Spleen (tissue), 13 donors: ENCODE measurements at places on chromosomes 12 and 14. TPM values are rescaled to one million over a fixed set of nuclear protein-coding genes. Genes with fewer than 3 reads are reported as not detected.

SBNO1 gene
- 29.2 TPM for total RNA-seq

ATXN2 gene
- 61.0 TPM for total RNA-seq

SCARB1 gene
- 24.0 TPM for total RNA-seq

MORN3 gene
- 0.17 TPM for total RNA-seq

TAS2R14 gene
- 5.9 TPM for total RNA-seq

ITGB7 gene
- 48.7 TPM for total RNA-seq

OAS1 gene
- 63.7 TPM for total RNA-seq

LRIG3 gene
- total RNA-seq, result 34.2 TPM

SLC39A2 gene
- total RNA-seq, result 0.23 TPM

DNA sequence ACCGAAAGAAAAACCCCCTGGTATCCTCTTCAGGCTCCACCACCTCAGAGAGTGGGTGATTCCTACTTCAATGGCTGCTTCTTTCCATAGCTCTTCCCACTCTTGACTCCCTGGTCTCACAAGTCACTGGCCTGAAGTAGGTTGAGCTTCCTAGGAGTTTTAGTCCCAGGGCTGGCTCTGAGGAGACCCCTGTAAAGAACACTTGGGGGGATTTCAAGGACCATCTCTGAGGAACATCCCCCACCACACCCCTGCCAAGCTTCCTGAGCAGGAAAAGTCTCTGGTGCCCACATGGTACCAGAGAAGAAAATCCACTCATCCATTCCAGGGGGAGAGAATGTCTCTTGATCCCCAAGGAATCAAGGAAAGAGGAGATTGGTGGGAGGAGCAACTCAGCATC lies 25.7 kb downstream of the PHETA1 start:
- no peak for DNase-seq
- no peaks in the 10 kb centered on the region for H3K4me1 ChIP-seq
- no peaks in the 10 kb centered on the region for H3K36me3 ChIP-seq
- no peak overlapping the region for H3K4me3 ChIP-seq
- H3K27me3 ChIP-seq, result no peaks in the 10 kb centered on the region
- no peak overlapping the region for H3K27ac ChIP-seq

DNA sequence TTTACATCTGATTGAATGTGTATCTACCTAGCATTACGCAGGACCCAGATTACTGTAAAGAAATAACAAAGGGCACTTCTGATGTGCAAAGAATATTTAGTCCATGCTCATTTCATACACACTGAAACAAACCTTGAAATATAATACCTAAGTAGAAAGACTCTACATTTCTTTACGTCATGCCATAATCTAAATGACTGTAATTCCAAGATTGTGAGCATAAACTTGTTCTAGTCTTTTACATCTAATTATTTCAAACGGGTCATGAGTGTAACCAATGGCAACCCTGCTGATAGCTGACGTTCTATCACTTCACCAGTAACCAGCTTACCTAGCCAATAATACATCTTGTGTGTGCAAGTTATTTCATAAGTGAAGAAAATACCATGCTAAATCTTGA lies 433.8 kb downstream of the PRKD1 start:
- no peaks in the 10 kb centered on the region for H3K4me1 ChIP-seq
- no peaks in the 10 kb centered on the region for H3K36me3 ChIP-seq
- no peaks in the 10 kb centered on the region for H3K27me3 ChIP-seq
- H3K27ac ChIP-seq, result no peak overlapping the region
- DNase-seq, result no peak
- H3K4me3 ChIP-seq, result no peak overlapping the region

- DNase-seq, result peak; percentile 30
- no peak overlapping the region for H3K4me3 ChIP-seq
- H3K27ac ChIP-seq, result no peak overlapping the region
- H3K36me3 ChIP-seq, result peaks cover 75% of the 10 kb centered on the region
These were observed 8.6 kb downstream of the DDIT3 start for GRCh38 chr12:57511588-57512325.

DNA sequence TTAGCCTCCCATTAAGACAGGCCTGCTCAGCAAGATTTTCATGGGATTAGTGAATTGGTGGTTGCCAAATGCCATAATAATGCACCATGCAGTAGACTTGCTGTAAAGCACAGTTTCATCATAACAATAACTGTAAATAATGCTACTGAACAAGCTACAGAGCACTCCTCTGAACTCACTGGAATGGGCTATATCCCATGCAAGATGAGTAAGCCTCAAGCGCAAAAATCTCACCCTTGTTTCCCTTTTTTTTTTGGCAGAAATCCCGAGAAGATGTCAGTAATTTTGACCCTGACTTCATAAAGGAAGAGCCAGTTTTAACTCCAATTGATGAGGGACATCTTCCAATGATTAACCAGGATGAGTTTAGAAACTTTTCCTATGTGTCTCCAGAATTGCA lies 145.9 kb upstream of the HIF1A start:
- no peak for DNase-seq
- peaks cover 17% of the 10 kb centered on the region for H3K36me3 ChIP-seq
- H3K4me3 ChIP-seq, result no peak overlapping the region

GRCh38 chr14:21095430-21096205 lies 2.8 kb downstream of the ZNF219 start:
- H3K36me3 ChIP-seq, result peaks cover 21% of the 10 kb centered on the region
- peak overlapping the region; percentile 84 for H3K27ac ChIP-seq
- H3K4me3 ChIP-seq, result no peak overlapping the region
- no peaks in the 10 kb centered on the region for H3K27me3 ChIP-seq

DNA sequence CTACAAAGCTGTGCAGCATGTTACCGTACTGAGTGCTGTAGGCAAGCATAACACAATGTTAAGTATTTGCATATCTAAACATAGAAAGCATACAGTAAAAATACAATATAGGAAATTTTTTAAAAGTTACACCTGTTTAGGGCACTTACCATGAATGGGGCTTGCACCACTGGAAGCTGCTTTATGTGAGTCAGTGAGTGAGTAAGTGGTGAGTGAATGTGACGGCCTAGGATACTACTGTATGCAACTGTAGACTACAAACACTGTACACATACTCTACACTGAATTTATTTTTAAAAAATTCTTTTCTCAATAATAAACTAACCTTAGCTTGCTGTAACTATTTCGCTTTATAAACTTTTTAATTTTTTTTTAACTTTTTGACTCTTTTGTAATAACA lies 82.1 kb upstream of the FSCB start:
- H3K4me1 ChIP-seq, result no peaks in the 10 kb centered on the region
- no peak overlapping the region for H3K27ac ChIP-seq
- DNase-seq, result no peak
- H3K4me3 ChIP-seq, result no peak overlapping the region
- H3K36me3 ChIP-seq, result no peaks in the 10 kb centered on the region
- H3K27me3 ChIP-seq, result no peaks in the 10 kb centered on the region

GRCh38 chr14:102491786-102492530 lies 17.6 kb downstream of the ANKRD9 start:
- peak; percentile 50 for DNase-seq
- no peaks in the 10 kb centered on the region for H3K4me1 ChIP-seq
- no peak overlapping the region for H3K4me3 ChIP-seq
- no peak overlapping the region for H3K27ac ChIP-seq
- H3K27me3 ChIP-seq, result no peaks in the 10 kb centered on the region

DNA sequence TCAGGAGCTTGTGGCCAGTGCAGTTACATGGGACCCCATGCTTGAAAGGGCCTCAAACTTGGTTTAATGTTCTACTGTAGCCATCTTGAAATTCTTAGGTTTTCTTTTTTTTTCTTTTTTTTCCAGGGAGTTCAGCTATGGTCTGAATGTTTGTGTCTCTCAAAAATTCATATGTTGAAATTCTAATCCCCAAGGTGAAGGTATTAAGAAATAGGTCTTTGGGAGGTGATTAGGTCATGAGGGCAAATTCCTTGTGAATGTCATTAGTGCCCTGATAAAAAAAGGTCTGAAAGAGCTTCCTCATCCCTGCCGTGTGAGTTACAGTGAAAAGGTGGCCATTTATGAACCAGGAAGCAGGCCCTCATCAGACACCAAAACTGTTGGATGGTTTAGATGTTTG lies 324.1 kb downstream of the C12orf75 start:
- DNase-seq, result no peak
- H3K4me1 ChIP-seq, result no peaks in the 10 kb centered on the region
- H3K4me3 ChIP-seq, result no peak overlapping the region
- no peaks in the 10 kb centered on the region for H3K36me3 ChIP-seq
- H3K27me3 ChIP-seq, result no peaks in the 10 kb centered on the region

DNA sequence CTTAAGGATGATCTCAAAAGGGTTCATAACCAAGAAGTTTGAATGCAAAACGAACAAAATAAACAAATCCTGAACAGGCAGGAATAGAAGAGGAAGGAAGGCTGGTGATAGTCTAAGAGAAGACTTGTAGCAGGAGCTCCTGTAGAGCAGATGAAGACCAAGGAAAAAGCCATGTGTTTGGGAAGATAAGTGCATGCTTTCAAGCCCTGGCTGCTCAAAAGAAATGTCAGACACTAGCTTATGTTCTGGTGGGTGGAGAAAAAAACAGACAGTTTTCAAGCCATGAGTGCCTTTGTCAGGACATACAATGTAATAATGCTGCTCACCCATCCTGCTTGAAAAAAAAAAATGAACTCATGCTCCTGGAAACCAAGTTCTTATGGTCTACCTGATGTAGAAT lies 27.4 kb downstream of the TAOK3 start:
- no peak for DNase-seq
- no peak overlapping the region for H3K27ac ChIP-seq
- H3K4me3 ChIP-seq, result no peak overlapping the region
- H3K27me3 ChIP-seq, result no peaks in the 10 kb centered on the region
- no peaks in the 10 kb centered on the region for H3K36me3 ChIP-seq

DNA sequence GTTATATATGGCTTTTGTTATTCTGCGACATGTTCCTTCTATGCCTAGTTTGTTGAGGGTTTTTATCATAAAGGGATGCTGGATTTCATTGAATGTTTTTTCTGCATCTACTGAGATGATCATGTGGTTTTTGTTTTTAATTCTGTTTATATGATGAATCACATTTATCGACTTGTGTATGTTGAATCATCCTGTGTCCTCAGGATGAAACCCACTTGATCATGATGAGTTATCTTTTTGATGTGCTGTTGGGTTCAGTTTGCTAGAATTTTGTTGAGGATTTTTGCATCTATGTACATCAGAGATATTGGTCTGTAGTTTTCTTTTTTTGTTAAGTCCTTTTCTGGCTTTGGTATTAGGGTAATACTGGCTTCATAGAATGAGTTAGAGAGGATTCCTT lies 291.2 kb downstream of the AKAP6 start:
- H3K27me3 ChIP-seq, result no peaks in the 10 kb centered on the region
- no peaks in the 10 kb centered on the region for H3K4me1 ChIP-seq
- no peaks in the 10 kb centered on the region for H3K36me3 ChIP-seq

DNA sequence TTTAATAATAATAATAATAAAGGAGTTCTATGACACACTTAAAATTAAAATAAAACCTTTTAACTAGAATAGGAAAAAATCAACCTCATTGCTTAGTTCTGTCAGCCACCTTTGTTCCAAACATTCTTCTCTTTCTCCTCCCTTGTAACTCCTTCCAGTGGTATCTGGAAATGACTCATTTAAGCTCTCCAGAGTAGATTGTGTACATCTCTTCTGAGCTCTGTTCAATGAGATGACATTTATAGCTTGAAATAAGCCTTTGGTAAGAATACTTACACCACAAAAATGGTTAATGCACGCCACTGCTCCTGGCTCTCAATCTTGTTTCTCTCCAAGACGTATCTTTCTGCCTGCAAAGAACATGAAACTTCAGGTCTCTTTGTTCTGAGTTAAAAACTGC lies 70.3 kb downstream of the STAB2 start:
- no peaks in the 10 kb centered on the region for H3K4me1 ChIP-seq
- H3K36me3 ChIP-seq, result no peaks in the 10 kb centered on the region
- H3K27ac ChIP-seq, result no peak overlapping the region
- peaks cover 15% of the 10 kb centered on the region for H3K27me3 ChIP-seq

- no peaks in the 10 kb centered on the region for H3K36me3 ChIP-seq
- H3K27me3 ChIP-seq, result no peaks in the 10 kb centered on the region
These were observed 866.7 kb upstream of the TMEM132C start for GRCh38 chr12:127400221-127400620.

DNA sequence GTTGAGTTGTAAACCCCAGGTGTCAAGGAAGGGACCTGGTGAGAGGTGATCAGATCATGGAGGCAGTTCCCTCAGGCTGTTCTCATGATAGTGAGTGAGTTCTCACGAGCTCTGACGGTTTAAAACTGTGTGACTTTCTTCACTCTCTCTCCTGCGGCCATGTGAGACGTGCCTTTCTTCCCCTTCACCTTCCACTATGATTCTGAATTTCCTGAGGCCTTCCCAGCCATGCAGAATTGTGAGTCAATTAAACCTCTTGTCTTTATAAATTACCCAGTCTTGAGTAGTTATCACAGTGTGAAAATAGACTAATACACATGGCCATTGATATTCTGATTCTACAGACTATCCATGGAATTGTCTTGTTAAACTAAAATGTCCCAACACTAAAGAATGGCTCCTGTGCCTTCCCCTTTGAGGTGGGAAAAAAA lies 85.6 kb downstream of the SLC2A13 start:
- H3K27me3 ChIP-seq, result no peaks in the 10 kb centered on the region
- no peak for DNase-seq
- no peaks in the 10 kb centered on the region for H3K36me3 ChIP-seq
- no peaks in the 10 kb centered on the region for H3K4me1 ChIP-seq
- H3K27ac ChIP-seq, result no peak overlapping the region

DNA sequence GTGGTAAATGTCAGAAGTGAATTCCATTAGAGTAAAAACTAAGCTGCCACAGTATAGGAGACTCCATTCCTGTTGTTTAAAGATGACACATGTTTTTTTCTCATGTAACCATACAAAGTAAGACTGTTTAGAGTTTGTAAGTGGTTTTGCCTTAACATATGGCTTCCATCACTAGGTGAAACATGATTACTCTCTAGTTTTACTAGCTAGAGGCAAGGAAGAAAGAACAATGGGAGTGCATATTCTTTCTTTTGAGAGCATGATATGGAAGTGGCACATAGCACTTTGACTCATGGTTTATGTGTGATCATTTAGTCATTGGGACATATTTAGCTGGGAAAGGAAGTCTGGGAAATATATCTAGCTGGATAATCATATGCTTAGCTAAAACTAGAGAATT lies 7.7 kb downstream of the ATF7IP start:
- peaks cover 38% of the 10 kb centered on the region for H3K36me3 ChIP-seq
- no peak overlapping the region for H3K4me3 ChIP-seq
- DNase-seq, result no peak
- peaks cover 45% of the 10 kb centered on the region for H3K4me1 ChIP-seq
- H3K27me3 ChIP-seq, result no peaks in the 10 kb centered on the region
- peak overlapping the region; percentile 4 for H3K27ac ChIP-seq

DNA sequence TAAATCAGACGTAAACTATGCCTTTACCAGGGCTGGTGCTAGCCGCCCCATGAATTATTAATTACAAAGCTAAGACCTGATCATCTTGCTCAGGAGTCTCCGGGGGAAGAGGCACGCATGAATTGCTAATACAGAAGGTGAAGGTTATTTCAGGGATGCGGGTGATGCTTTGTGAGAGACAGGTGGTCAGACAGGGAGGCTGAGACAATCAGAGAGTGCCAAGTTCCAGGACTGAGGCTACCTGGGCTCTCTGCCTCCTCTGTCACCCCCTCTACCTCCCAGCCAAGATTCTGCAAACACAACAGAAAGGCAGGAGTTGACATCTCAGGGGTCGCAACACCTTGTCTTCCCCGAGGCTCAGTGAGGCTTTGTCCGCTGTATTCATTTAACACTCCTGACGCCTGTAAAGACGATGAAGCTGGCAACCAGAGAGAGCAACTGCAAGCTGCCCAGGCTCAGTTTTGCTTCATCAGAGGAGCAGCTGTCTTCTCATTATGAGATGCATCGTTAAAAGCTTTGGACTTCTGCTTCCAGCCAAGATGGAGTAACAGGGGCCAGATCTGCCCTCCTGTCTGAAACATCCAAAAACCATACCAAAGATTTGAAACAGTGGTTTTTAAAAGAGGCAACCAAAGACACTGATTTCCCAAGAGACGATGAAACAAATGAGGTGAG lies 46.6 kb downstream of the PRIMA1 start:
- H3K36me3 ChIP-seq, result no peaks in the 10 kb centered on the region
- no peak overlapping the region for H3K27ac ChIP-seq
- DNase-seq, result no peak
- H3K4me3 ChIP-seq, result no peak overlapping the region
